ENCODE measurements at places on chromosomes 4 and X.

DNA sequence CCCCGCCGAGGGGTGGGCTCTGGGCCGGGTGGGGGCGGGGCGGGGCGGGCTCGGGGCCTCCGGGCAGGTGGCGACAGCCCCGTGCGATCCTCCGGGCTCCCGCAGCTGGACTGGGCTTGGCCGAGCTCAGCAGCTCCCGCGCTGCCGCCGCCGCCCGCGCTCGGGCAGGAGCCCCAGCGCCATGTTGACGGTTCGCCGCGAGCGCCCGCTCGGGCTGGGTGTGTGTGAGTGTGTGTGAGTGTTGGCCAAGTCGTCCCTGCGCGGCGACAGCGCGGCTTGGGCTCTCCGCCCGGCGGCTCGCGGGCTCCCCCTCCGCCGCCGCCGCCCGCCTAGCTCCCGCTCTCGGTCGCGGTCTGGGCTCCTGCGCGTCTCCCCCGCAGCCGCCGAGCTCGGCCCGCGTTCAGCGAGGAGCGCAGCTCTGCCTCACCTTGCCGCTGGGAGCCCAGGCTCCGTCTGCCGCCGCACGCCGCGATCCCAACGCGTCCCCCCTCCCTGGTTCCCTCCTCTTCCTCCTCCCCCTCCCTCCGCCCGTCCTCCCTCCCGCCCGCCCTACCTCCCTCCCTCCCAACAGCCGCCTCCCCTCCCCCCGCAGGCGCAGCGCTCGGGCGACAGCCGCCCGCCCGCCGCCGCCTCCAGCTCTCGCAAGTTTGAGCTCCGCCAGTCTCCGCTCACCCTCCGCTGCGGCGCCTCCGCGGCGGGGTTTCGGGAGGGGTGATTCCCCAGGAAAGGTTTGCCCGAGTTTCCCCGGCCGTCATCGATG lies at the start of gene BCOR:
TSS of gene BCOR (minus strand) at position 455 of the 760 bp plus-strand sequence. CDS start 20,029 bp downstream, outside the sequence.
- peak; percentile 45 for DNase-seq

DNA sequence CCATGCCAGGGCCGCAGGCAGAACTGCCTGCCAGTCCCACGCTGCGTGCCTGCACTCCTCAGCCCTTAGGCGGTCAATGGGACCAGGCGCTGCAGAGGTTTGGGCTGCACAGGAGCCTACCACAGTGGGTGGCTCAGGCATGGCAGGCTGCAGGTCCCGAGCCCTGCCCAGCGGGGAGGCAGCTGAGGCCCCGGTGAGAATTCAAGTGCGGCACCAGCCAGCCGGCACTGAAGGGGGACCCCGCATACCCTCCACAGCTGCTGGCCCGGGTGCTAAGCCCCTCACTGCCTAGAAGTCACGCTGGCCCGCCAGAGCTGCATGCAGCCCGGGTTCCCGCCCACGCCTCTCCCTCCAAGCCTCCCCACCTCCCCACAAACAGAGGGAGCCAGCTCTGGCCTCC lies 302.5 kb upstream of the UGT8 start:
- DNase-seq = no peak

- DNase-seq = no peak
These were observed 96.9 kb downstream of the CLNK start for GRCh38 chr4:10587697-10588096.

- no peak for DNase-seq
These were observed 3.7 kb downstream of the IL13RA2 start for GRCh38 chrX:115013705-115014104.

- DNase-seq = no peak
These were observed 11.6 kb downstream of the BLTP1 start for GRCh38 chr4:122163767-122164166.

DNA sequence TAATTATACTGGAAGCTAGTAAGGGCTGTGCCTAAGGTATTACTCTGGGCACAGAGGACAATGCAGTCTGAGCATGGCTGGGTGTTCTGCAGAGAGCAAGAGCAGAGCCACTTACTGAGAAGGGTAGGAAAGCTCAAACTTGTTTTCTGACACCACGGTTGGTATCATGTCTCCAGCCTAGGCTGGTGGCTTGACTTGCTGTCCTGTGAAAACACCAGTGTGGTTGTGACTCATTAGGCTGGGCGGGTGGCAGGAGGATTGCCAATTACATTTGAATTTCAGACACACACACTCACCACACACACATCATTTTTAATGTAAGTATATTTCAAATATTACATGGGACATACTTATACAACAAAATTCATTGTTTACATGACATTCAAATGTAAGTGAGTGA lies 19.7 kb upstream of the MTM1 start:
- DNase-seq = no peak

GRCh38 chr4:187183346-187183745 lies 459.7 kb upstream of the FAT1 start:
- no peak for DNase-seq

- DNase-seq = no peak
These were observed 66.5 kb upstream of the ZFP42 start for GRCh38 chr4:187929024-187929423.

DNA sequence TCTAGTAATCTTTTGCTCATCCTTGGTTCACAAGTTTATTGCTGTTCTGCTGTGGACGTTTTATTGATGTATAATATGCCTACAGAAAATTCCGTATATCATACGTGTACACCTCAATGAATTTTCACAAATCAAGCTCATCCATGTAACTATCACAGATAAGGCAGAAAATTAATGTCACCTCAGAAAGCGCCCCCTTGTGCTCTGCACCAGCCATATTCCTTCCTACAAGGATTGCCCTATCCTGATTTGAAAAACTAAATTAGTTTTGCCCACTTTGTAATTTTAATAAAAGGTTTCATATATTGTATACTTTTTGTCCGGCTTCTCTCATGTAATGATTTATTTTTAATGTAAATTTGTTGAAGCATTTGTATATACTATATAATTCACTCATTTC lies 390.8 kb downstream of the ADGRL3 start:
- DNase-seq = no peak

GRCh38 chr4:170089274-170089667 lies 485 bp downstream of the AADAT start:
- DNase-seq = peak; percentile 13

DNA sequence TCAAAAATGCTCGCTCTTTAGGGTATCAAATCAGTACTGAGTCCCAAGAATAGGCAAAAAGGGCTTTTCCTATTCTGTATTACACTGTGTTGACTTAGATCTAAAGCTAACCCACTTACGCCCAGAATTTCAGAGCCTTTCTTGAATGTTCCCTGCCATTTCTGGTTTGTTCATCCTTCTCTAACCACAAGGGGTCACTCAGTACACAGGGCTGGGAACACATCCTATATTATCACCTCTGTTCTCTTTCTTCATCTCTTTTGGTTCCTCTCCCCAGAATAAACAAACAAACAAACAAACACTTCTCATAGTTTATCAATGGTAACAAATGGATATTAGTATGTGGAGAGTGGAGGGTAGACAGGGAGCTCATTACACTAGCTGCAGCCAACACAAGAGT lies 25.5 kb upstream of the MORC4 start:
- peak; percentile 29 for DNase-seq

DNA sequence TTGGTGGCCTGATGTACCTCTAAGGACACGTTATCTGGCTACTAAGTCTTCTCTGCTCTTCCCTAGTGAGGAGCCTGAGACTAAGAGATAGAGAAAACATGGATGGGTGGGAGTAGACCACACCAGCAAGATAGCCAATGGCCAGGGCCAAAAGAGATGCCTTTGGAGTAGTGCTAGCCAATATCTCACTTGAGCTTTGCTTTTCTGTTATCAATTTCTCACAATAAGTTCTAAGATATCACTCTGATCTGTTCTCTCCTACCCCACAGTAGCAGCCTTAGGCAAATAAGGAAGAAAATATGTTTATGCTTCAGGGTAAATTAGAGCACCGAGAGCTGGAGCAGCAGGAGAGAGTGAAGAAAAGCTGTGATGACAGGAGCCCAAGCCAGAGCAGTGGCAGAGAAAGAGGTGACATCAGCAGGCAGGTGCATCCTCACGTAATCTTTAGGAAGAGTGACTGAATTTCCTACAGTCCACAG lies 343.9 kb upstream of the NOCT start:
- DNase-seq = no peak

DNA sequence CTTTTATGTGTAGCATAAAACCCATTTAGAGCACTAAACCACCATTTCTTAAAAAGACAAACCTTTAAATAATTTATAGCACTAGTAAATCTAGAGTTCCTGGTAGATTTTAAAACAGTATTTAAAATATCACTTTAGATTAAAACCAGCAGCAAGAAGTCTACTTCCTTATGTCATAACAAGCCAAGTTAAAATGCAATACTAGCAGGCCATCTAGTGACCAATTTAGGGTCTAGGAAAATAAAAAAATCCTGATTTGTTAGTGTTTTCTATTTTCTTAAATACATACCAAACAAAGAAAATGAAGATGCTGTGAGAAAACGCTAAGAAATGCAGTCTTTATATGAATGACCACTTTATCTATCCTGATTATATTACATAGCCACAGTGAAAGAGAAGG lies 53.9 kb downstream of the PAPSS1 start:
- peak; percentile 18 for DNase-seq

- DNase-seq = no peak
These were observed 22.6 kb downstream of the HOPX start for GRCh38 chr4:56658528-56658927.

GRCh38 chr4:52945326-52945898 lies 83.3 kb downstream of the RASL11B start:
- peak; percentile 36 for DNase-seq

- no peak for DNase-seq
These were observed 13.1 kb downstream of the MOB1B start for GRCh38 chr4:70915036-70915815.

GRCh38 chrX:11478026-11478425 lies 184.8 kb downstream of the AMELX start:
- no peak for DNase-seq

- no peak for DNase-seq
These were observed 156.1 kb downstream of the FRAS1 start for GRCh38 chr4:78213218-78213617.

- DNase-seq = no peak
These were observed 375.4 kb downstream of the ZNF674 start for GRCh38 chrX:46169808-46170207.

DNA sequence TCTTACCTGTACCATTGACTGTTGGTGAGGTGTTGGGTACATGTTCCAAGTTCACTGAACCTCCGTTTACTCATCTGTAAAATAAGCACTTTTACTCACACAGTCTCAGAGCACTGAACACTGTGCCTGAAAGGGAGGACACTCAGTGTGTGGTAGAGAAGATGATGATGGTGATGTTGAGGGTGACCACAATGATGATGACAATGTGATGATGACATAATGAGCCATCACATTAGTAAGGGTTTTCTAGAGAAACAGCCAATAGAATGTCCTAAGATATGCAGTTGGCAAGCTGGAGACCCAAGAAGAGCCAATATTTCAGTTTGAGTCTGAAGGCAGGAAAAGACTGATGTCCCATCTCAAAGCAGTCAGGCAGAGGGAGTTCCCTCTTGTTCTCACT lies 315.4 kb upstream of the IGFBP7 start:
- no peak for DNase-seq

GRCh38 chrX:112961981-112962380 lies 121.3 kb upstream of the AMOT start:
- no peak for DNase-seq

DNA sequence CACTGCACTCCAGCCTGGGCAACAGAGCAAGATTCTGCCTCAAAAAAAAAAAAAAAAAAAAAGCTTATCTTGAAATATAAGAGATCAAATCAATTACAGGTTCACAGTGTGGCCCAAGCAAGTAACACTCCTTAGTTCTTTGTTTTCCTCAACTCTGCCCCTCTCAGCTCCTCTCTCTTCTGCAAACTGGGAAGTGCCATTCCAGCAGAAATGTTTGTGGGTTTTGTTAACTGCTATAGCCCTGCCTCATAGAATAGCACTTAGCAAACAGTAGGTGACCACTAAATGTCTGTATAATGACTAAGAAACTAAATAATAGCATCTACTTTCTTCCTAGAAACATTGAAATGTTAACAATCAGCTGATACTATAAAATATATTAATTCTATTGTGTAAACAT lies 160.0 kb upstream of the NAP1L5 start:
- no peak for DNase-seq

GRCh38 chr4:2636331-2636730 lies 99.9 kb downstream of the FAM193A start:
- DNase-seq = no peak

DNA sequence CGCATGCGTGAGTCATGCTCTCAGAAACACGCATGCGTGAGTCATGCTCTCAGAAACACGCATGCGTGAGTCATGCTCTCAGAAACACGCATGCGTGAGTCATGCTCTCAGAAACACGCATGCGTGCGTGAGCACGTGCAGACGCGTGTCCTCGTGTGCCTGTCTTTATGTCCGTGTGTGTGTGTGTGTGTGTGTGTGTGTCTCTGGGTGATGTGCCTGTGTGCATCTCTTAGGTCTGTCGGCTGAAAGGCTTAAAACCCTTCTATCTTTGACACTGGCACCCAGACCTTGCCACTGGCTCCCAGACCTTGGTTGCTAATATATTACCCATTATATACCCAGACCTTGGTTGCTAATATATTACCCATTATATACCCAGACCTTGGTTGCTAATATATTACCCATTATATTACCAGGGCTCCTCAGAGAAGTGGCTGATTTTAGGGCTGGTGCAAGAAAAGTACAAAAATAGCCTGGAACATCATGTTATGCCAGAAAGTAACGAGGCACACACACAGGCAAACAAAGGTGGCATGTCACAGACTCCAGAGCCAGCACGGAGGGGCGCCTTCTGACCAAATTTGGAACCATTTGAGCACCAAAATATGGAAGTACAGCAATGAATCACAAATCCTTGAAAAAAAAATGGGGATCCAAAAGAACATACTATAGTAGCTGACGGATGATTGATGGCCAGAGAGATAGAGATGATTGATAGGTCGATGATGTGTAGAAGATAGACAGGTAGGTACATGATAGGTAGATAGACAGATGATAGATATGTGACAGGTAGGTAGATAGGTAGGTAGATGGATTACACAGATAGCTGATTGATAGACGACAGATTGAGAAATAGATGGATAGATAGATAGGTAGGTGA lies 19.2 kb upstream of the ADRA2C start:
- peak; percentile 69 for DNase-seq

DNA sequence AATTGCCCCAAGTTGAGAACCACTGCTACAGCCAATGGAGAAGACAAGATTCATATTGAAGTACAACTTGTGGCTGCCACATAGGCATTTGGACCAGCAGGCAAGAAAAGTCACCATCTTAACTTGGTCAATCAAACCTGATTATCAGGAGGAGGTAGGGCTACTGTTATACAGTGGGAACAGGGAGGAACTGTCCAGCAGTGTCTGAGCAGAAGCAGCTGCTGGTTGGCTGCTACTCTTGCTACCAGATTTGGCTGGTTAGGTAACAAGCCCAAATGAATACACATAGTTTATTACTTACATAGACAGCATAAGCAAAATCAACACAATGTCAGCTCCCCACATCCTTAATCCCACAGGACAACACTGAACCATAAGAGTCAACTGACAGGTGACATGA lies 39.4 kb downstream of the ATP1B4 start:
- no peak for DNase-seq

GRCh38 chr4:4590546-4590945 lies 48.7 kb upstream of the STX18 start:
- DNase-seq = no peak

GRCh38 chr4:51958199-51958968 lies 61.8 kb downstream of the LRRC66 start:
- DNase-seq = no peak

- DNase-seq = no peak
These were observed 21.9 kb upstream of the FAM47C start for GRCh38 chrX:36986231-36986630.

GRCh38 chr4:68748181-68748991 lies 67.4 kb upstream of the UGT2B10 start:
- DNase-seq = no peak
